ENCODE measurements at places on chromosomes 7 and 10.
A peak's percentile ranks its signal among the peaks of the same experiment; 100 is the strongest.

DNA sequence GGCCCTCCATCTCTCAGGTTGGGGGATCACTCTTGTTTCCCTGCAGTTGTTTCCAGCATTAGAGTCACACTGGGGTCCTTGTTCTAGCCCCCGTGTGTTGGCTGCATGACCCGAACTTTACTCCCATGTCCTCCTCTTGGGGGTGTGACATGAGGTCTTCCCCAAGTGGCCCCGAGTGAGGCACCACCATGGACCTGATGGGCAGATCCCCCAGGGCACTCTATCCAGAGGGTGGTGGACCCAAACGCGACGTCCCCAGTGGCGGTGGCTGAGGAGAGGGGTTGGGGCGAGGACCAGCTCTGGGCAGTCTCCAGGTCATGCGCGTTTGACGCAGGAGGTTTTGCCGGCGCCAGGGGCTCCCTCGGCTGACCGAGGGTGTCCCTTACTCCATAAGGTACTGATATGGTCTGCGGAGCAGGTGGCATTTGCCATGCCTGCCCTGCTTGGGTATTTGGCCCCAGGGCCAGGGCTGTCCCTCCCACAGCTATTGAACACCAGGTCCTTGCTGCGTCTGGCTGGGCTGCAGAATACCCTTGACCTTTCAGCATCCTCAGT is 131.9 kb downstream of the LHPP start:
- DNase-seq = no peak

DNA sequence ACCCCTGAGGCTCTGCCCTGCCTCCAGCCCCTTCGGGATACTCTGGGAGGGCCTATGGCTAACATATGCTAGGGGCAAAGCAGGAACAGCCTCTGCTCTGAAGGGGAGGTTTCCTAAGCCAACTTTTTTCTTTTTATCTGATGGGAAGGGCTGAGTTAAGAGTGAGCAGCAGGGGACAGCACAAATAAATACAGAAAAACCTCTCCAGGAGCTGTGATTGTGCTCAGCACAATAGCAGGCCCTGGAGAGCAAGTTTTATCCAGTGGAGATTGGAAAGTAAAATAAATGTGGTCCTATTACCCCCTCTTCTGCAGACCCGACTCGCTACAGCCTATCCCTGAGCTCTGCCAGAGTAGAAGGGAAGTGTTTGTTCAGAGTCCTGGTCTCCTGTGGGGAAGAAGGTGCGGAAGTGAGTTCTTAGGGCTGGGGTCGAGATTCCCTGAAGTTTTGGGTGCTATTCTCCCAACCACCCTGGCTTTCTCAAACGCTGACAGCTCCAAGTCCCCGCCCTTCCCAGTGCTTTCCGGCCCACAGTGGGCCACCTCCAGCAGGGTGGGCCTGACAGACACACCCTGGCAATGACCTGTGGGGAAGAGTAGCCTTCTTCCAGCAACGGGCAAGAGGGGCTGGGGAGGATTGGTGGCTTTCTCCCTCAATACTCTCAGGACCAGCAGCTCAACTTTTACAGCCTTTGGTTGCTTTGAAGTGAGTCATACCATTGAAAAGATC is 23.0 kb upstream of the AFAP1L2 start:
- DNase-seq = no peak

DNA sequence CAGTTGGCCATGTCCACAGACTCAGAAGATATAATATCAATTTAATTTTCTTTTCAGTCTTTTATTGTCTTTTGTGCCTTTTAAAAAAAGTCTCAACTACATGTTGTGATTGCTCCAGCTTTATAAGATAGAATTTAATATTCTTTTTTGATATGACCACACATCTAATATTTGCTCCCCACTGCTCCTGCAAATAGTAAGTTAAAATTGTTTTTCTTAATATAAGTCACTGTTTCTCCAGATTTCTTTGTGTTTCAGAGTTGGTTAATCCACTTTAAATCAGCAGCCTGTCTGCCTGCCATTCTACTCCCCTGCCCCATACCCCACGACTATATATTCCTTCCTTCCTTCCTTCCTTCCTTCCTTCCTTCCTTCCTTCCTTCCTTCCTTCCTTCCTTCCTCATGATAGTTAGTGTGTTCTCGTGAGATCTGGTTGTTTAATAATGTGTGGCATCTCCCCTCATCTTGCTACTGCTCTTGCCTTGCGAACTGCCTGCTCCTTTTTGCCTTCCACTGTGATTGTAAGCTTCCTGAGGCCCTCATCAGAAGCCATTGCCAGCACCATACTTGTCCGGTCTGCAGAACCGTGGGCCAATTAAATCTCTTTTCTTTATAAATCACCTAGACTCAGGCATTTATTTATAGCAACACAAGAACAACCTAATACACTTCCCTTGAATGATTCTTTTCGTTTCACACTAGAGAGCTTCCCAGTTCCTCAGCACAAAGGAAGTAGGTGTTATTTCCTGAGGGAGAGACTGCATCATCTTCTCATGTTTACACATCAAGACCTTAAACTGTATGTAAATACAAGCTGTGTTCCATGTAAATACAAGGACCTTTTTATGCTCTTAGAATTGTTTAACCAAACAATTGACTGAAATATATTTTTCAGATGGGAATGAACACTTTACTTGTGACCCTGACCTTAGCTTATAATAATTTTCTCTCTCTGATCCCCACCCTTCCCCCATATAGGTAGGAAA is 24.5 kb downstream of the TAS2R16 start:
- DNase-seq = no peak

DNA sequence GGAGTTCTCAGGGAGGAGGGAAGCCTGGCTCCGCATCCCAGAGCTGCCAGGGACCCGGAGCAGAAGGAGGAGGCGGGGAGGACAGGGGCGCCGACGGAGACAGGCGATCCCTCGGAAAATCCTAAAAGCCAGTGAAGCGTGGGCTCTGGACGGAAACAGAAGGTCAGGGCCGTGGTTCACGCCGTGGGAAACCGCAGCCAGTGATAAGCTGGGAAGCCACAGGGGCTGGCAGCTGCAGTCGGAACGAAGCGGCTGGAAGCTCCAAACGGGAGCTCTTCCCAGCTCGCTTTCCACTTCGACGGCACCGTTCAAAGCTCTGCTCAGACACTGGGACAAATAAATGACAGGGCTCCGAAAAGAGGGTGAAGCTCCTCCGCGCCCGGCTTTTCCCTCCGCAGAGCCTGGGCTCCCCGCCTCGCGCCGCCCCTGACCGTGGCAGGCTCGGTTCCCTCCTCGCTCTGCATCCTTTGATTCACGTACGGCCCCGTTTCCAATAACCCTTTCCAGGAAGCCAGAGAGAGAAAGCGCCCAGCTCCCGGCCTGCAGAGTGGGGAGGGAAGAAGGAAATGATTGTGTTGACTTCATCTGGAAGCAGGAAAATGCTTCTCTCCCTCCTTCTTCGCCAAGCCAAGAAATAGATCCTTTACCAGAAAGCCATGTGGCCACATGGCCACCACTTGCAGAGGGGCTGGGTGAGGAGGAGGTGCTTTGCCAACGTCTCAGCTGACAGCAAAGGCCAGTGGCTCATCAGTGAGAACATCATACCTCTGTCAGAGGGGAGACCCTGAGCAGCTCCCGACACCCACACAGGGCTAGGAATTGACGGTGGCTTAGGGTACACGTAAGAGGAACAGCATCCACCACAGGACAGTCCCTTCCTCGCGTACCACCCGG is 57.4 kb downstream of the ADRB1 start:
- DNase-seq = peak; percentile 38

DNA sequence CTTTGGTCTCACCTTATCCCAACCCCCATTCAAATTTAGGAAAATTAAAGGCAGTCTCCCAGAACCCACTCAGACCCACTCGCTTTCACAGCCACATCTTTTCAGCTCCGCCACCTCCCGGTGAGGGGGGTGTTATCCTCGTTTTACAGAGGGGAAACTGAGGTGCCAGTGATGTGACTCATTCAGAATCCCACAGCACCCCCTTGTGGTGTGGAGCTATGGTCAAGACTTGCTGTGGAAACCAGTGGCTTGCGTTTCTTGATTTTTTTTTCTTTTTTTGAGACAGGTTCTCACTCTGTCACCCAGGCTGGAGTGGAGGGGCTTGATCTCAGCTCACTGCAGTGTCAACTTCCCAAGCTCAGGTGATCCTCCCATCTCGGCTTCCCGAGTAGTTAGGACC is 27.6 kb downstream of the SLC35G1 start:
- no peak for DNase-seq

- no peak for DNase-seq
These were observed 148.1 kb downstream of the ZWINT start for GRCh38 chr10:56212951-56213350.

DNA sequence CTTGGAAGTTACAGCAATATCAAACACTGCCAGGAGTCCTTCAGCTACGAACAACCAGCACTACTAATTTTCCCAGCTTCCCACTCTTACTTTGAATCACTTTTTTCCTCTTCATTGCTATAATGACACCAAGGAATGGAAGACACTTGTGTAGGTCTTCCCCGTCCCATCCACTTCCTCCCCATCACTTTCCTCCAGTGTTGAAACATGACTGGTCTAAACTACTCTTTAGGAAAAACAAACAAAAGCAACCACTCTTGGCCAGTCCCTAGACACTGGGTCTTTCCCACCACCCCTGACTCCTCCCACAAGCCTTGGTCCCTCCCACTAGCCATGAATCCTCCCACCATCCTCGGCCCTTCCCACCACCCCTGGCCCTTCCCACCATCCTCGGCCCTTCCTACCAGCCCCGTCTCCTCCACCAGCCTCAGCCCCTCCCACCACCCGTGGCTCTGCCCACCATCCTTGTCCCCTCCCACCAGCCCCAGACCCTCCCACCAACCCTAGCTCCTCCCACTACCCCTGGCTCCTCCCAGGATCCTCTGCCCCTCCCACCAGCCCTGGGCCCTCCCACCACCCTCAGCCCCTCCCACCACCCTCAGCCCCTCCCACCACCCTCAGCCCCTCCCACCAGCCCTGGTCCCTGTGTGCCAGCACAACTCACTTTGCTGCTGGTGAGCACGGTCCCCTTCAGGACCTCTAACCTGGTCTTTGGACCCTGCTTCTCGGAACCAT is 68.5 kb downstream of the CXCL12 start:
- DNase-seq = no peak

DNA sequence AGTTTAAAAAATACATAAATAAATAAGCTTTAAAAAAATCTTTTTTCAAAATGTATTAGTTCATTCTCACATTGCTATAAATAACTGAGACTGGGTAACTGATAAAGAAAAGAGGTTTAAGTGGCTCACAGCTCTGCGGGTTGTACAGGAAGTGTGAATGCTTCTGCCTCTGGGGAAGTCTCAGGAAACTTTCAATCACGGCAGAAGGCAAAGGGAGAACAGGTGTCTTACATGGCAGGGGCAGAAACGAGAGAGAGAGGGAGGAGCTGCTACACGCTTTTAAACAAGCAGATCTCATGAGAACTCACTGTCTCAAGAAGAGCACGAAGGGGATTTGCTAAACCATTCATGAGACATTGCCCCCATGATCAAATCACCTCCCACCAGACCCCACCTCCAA is 114.6 kb downstream of the DNAJC1 start:
- no peak for DNase-seq

- DNase-seq = no peak
These were observed 78.6 kb downstream of the CDH23 start for GRCh38 chr10:71475243-71475871.

DNA sequence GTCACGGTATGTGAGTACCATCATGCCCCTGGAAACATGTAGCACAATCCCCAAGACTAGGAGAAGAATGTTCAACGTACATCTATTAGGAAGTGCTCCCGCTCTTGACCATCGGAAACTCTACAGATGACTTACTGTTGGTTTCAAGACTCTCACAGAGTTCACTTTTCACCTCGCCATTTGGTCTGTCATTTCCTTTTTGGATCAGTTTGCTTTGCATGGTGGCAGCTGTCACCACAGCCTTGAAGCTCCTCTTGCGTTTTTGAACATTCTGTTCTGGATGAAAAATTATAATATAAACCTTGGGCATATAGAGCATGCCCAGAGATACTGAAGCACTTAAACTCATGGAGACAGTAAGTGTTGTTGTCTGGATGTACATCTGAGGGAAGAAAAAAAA is 806.8 kb downstream of the GRM8 start:
- no peak for DNase-seq

GRCh38 chr7:29194594-29195427 is at the start of gene CHN2:
Gene CHN2, plus strand, starts transcription at chr7:29194775.
- DNase-seq = peak; percentile 4

- DNase-seq = no peak
These were observed 104.9 kb upstream of the ACBD5 start for GRCh38 chr10:27345455-27345920.

DNA sequence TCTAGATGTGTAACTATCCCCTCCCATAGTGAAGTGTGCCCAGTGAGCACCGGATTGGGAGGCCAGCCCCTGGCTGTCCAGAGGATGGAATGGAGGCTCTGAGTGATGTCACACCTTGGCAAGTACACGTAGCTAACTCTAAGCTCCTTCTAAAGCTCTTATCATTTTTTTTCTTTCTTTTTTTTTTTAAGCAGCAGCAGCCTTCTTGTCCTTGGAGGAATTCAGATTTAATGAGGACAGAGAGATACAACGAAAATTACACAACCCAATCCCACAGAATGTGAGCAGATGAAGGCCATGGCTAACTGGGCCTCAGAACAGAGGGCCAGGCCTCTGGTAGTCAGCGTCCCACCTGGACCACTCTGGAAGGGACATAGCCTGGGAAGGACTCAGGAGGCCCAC is 11.3 kb downstream of the TNS3 start:
- DNase-seq = peak; percentile 54

- DNase-seq = no peak
These were observed 3.2 kb downstream of the SFMBT2 start for GRCh38 chr10:7407368-7408290.

DNA sequence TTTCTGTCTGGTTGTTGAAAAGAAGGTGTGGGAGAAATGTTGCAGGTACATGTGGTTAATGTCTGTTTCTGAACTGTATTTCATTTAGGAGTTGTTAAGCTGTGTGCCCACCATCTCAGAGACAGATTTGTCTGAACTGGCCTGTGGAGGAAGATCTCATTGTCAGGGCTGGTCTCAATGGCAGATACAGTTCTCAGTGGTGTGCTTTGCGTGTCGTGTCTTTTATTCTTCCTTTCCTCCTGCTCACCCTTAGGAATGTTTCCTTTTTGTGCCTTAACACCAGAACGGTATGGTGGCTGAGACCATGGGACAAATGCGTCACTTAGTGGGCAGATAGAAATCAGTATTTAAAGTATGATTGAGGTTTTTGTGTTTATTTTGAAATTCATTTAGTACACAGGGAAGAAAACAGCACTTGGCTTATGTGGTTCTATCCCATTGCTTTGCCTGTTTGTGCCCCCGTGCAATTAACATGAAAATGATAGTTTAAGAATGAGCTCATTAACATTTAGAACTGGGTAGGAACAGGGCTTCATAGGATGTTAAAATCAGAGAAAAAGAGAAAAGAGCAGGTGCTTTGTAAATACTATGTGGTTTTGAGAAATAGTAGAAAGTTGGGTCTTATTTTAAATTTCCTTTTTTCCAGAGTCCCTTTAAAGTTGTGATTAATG is 112.6 kb downstream of the AUTS2 start:
- DNase-seq = no peak
